ENCODE measurements at places on chromosomes 12 and 14.

DNA sequence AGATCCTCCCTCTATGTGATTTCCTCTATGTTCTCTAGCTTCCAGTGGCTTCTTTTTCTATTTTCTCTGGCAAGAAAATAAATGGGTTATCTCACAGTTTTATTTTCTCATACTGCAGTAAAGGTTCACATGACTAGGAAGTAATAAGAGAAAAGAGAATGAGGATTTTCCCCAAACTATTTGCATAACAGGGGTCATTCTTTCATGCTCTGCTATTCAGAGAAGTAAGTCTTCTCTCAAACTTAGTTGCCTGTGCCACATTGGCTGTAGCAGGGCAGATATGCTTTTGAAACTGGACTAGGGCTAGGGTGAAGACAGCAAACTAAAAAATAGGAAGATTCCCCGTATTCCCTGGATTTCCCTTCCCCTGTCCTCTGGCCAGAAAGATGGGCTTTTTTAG lies 57.4 kb downstream of the ACSM4 start:
- DNase-seq = no peak

GRCh38 chr14:103628221-103628683 lies 759 bp upstream of the KLC1 start:
- no peak for DNase-seq

- DNase-seq = no peak
These were observed 75.2 kb upstream of the RASSF8 start for GRCh38 chr12:25883026-25883916.

- no peak for DNase-seq
These were observed 6.6 kb upstream of the ABCD2 start for GRCh38 chr12:39626033-39626814.

DNA sequence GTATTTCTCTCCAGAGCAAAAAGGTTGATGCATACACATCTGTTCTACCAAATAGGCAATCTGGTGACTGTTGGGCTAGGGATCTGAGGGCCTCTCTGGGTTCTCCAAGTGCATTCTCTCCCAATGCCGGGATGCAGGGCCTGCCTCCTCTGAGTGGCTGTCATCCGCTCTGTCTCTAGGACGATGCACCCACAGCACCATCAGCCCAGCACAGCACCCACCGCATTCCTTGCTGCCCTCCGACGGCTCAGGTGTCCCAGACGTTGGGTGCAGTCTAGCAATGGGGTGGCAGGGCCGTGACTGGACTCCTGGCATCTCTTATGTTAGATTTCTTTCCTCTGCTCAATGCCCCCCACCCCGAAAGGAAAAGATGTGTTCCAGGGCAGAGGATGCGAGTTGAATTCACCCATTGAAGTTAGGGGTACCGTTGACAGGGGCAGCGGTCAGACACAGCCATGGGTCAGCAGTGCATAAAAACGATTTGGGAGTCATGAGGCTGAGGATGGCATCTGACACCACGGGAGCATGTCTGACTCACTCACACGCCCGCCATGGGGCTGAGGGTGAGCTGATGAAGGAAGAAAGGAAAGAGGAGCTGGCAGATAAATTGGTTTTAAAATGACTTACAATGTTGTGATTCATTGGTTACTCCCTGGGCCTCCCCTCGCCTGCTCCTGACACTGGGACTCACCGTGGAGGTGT lies 93.2 kb upstream of the C14orf180 start:
- no peak for DNase-seq

- peak; percentile 51 for DNase-seq
These were observed 75.2 kb downstream of the PITPNM2 start for GRCh38 chr12:123075646-123076171.

- no peak for DNase-seq
These were observed 102.8 kb upstream of the RASSF8 start for GRCh38 chr12:25855716-25856115.

DNA sequence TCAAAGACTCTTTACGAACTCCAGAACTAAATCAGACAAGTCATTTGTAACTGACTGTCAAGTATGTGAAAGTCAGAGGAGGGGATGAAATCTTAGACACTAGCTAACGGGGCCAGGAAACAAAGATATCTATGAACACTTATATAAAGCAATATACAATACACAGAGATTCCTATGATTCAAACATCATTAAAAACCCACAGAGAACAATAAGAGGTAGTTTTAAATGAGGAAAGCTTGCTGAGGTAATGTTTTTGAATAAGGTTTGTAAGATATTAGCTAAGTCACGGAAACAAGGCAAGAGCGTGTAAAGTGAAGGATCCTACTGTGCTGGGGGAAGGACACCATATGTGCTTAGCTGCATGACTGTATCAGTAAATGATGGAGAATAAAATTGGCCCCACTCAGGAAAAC lies 36.7 kb downstream of the SAV1 start:
- no peak for DNase-seq

DNA sequence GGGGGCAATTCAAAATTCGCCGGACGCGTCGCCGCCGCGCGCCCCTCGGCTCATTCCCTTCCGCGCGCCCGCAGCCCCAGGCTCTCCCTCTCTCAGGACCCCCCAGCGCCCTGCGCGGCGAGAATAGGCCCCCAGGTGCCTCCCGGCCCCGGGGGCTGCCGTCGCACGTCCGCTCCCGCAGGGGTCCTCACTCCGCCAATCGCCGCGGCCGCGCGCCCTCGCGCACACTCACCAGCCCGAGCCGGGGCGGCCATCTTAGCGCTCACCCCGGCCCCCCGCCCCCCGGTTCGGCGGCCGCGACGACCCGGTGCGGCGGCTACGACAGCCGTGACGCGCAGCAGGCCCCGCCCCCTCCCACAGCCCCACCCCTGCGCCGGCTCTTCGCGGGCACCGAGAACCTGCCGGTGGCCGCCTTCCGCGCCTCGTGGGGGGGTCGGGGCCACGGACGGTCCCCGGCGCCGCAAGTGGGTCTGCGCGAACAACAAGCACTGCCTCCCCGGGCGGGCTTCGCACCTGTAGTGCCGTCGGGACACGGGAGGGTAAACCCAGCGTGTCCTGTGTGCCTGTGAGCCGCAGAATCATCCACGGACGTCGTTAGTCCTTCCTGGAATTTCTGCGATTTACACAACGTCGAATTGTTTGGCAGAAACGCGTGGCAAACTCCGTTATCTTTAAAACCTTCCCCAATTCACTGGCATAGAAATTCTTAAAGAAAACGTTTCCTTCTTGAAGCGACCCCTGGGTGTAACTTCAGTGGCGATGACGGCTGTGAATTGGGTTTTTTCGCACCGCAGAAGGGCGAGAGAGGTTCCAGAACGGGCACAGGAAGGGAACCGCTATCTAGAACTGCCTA lies 2.5 kb downstream of the USP44 start:
- DNase-seq = peak; percentile 56

Data from NCI-H2107 (cell line).